ENCODE measurements at places on chromosomes 11 and 22. TPM values are rescaled to one million over a fixed set of nuclear protein-coding genes. Genes with fewer than 3 reads are reported as not detected.

Gene OR4A16
- total RNA-seq, result not detected

Gene OR51F1
- not detected for total RNA-seq

DNA sequence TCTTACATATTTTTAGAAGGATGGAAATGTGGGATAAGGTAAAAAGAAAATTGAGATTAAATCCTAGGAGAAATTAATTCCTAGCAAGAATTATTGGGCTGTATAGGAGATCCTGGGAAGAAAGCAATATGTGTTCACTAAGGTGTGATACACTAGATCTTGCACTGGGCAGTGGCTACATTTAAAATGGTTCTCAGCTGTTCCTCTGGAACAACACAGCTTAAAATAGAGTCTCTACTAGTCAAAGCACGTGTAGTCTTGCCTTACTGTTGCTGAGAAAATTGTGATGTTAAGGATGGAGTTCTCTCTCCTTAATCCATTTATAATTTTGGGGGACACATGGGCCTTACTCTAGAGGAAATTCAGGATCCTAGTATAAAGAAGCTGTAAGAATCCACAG, 54.9 kb downstream of the EXT2 start:
- no peak for DNase-seq

DNA sequence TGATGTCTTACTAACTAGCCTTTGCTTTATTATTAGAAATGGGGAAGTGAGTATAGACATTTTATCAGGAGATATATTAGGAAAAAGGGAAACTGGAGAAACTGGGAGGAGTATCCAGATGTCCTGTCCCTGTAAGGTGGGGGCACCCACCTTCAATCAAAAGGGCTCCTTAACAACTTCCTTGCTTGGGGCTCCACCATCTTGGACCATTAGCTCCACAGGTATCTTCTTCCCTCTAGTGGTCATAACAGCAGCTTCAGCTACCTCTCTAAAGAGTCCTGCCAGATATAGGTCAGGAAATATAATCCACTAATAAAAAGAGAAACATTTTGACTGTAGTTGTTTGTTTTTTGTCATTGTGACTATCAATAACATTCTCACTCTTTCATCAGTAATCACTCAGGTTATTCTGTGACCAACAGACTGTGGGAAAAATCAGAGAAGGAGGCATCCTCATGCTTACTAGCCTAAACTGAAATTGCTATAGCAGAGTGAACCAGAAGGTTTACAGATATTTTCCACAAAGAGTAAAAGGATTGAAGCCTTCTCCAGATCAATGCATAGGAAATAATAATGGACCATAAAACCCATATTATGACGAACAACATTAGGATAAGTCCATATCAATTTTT, 10.4 kb downstream of the OR51B4 start:
- DNase-seq, result no peak

- peak; percentile 48 for DNase-seq
These were observed 10.9 kb upstream of the FCHSD2 start for GRCh38 chr11:73152861-73153483.

DNA sequence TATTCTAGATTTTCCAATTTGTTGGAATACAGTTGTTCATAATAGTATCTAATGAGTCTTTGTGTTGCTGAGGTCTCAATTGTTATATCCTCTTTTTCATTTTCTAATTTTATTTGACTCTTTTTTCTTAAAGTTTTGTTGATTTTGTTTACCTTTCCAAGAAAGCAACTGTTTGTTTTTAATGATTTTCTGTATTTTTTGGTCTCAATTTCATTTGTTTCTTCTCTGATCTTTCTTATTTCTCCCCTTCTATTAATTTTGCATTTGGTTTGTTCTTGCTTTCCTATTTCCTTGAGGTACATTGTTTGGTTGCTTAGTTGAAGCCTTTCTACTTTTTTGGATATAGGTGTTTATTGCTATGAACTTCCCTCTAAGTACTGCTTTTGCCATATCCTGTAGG, 5.2 kb upstream of the OR52A1 start:
- DNase-seq, result no peak
